ENCODE measurements at places on chromosomes 1 and 21.

- no peak for DNase-seq
Observed at GRCh38 chr21:40516335-40516734, 330.6 kb downstream of the DSCAM start.

GRCh38 chr1:1050577-1051052 lies 23.5 kb downstream of the RNF223 start:
- DNase-seq = no peak

DNA sequence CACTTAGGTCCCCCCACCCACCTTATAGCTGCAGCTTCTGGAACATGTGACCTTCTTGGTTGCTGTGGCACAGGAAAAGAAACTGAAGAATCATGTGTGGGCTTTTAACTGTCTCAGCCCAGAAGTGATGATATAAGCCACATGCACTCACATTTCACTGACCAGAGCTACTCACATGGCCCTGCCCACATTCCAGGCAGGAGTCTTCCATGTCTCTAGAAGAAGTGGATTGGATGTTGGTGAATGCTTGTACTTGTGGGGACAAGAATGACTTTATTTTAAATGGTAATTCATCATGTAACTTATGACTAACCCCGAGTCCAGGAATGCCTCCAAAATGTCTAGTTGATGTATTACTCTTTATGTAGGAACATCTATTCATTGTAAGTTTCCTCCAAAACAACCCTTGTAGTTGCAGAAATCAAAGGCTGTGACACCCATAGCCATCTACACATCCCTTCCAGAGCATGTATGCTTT lies 15.8 kb upstream of the CAMK1G start:
- DNase-seq = no peak

DNA sequence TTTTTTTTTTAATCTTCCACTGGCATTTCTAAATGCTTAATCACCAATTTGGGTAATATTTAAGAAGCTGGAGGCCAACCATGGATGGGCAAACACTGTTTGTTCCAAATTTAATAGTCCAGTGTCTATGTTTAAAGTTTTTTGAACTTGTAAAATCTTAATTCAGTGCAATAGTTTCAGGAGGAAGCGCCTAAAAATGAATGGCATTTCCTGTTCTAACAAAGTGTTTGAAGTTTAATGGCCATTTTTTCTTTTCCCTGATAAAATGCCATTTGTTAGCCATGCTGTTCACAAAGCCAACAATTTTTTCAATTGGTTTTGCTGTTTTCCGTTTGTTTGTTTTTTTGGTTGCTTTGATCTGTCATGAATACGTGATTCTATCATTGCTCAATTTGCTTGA lies 552.1 kb downstream of the LMO4 start:
- DNase-seq = no peak

DNA sequence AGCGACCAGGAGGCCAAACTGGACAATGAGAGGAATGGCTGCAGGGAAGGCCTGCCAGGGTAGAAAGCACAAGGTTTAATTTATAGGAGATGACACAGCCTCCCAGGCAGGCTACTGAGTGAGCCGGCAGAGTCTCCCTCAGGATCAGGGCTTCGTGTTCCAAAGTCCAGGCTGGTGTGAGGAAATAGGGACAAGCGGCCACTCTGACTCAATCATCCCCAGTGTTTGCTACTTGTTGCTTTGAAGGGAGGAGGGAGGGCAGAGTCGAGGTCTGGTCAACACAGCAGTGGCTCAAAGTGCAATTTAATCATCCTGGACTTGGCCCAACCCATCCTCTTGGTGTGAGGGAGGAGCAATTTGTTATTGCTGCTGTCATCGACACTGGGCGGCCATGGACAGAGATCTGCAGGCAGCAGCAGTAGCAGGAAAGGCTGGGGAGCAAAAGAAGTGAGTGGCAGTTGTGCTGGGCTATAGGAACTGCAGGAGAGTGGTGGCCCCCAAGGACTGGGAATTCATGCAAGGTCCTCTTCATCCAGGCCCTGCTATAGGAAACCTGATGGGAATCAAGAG lies 27.5 kb downstream of the TBX15 start:
- no peak for DNase-seq

DNA sequence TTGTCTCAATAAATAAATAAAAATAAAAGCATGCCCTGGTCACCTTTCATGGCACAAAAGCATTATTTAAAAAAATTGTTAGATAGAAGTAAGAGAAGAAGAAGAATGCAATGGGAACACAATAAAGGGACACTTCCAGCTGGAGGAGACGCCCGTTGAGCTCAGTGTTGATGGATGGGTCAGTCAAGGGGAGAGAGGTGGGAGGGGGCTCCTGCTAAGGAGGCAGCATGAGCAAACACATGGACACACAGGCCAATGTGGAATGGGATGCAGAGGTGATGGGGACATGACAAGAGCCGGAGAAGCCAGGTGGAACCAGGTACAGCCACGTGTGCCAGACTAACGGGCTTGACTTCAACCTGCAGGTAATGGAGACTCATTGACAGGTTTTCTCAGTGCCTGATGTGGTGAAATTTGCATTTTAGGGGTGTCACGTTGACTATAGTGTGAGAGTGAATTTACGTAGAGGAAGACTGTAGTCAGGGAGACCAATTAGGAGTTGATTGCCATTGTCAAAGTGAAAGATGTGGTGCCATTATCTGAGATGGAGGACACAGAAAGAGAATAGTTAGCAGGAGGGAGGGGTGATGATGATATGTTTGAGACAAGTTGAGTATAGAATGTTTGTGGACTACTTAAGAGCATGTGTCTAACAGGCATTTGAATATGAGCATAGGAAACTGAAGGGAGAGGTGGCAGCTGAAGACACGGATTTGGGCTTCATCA lies 48.7 kb upstream of the ATP2B4 start:
- DNase-seq = no peak

- no peak for DNase-seq
Observed at GRCh38 chr21:15495965-15496364, 233.8 kb upstream of the USP25 start.

DNA sequence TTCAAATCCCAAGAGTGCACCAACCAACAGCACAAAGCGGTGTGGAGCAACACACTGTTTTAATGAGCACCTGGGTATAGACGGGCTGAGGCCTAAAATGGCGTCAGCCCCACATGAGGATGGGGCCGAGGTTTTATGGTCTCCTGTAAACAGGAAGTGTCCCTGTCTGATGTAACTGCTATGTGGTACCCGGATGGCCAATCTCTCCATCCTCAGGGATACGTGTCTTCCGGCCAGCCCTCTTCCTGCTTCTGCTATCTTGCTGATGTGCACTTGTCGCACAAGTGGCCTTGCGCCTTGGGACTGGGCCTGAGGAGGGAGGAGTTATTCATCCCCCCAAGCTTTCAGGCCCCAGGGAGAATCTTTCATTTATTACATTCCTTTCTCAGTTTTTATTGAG lies 73.5 kb downstream of the CNST start:
- DNase-seq = no peak

DNA sequence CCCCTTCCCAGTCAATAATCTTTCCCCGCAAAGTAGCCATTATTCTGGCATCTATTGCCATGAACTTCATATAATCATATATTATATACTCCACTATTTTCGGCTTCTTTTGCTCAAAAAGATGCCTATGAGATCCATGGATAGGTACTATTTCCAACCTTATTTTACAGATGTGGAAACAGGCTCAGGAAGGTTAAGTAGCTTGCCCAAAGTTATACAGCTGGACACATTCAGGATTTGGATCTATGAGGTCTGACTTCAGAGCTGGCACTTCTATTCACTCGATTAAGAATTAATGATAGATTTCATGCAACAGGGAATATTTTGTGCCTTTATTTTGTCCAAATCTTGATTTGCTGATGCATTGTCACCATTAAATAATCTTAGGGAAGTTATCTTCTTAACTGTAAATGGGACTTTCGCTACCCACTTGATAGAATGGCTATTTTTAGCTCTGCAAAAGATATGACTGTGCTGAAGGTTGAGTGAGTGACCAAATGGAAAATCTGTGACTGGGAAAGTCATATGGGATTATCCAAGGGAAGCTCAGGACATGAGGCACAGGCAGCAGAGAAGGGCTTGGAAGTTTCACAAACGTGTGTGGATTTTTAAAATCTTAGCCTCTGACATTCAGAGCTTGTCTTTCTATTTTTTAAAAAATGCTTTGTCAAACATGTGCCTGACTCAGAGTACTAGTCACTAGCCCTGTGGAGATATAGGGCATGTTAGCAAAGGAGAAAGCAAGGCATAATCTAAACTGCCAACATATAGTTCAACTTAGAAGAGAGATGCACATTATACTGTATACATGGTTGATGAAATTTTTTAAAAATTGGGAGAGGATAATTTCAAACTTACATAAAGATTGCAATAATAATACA lies 36.5 kb downstream of the GIPC2 start:
- DNase-seq = no peak
